A673 (cell line): ENCODE measurements at places on chromosomes 3 and 15. TPM values are rescaled to one million over a fixed set of nuclear protein-coding genes. Genes with fewer than 3 reads are reported as not detected.

ROPN1B gene
- not detected in 2 replicates for total RNA-seq

CNTN3 gene
- total RNA-seq: 1.7 and 2.6 TPM in 2 replicates

CMC1 gene
- 19.3 and 25.1 TPM in 2 replicates for total RNA-seq

SLC30A4 gene
- 0.94 and 1.1 TPM in 2 replicates for total RNA-seq

NPAP1 gene
- not detected in 2 replicates for total RNA-seq

PTX3 gene
- 4.3 and 5.4 TPM in 2 replicates for total RNA-seq

SETD5 gene
- total RNA-seq: 151 and 166 TPM in 2 replicates

ISLR gene
- total RNA-seq: 0.41 and 0.74 TPM in 2 replicates

GCNT3 gene
- total RNA-seq: not detected in 2 replicates

MYRIP gene
- not detected in 2 replicates for total RNA-seq

HIGD1A gene
- total RNA-seq: 40.9 and 50.6 TPM in 2 replicates

ARGFX gene
- not detected in 2 replicates for total RNA-seq

BFSP2 gene
- total RNA-seq: not detected in 2 replicates

TUBGCP5 gene
- total RNA-seq: 31.8 and 31.9 TPM in 2 replicates

ZPLD1 gene
- 0.17 TPM in 1 of 2 replicates, not detected in the other for total RNA-seq

GOLGA6B gene
- 0.20 TPM in 1 of 2 replicates, not detected in the other for total RNA-seq

ITPKA gene
- total RNA-seq: 4.3 and 5.6 TPM in 2 replicates

LMAN1L gene
- total RNA-seq: 0.80 TPM in 1 of 2 replicates, not detected in the other

SLC27A2 gene
- total RNA-seq: 0.77 and 0.79 TPM in 2 replicates

GPR62 gene
- total RNA-seq: not detected in 2 replicates

LOXL1 gene
- 117 and 128 TPM in 2 replicates for total RNA-seq

A4GNT gene
- total RNA-seq: not detected in 2 replicates

CD80 gene
- not detected in 2 replicates for total RNA-seq

ITIH4 gene
- total RNA-seq: 1.7 and 3.4 TPM in 2 replicates

MRPL47 gene
- 84.6 and 88.0 TPM in 2 replicates for total RNA-seq

MESP2 gene
- total RNA-seq: 0.26 and 0.81 TPM in 2 replicates

RLBP1 gene
- total RNA-seq: not detected in 2 replicates

AQR gene
- 34.2 and 38.5 TPM in 2 replicates for total RNA-seq

HGD gene
- 0.28 and 0.42 TPM in 2 replicates for total RNA-seq

NANOGP8 gene
- not detected in 2 replicates for total RNA-seq

TMF1 gene
- 12.4 and 14.2 TPM in 2 replicates for total RNA-seq

GPR149 gene
- not detected in 2 replicates for total RNA-seq

ZBTB47 gene
- 4.4 and 4.5 TPM in 2 replicates for total RNA-seq

CIB1 gene
- total RNA-seq: 39.7 and 41.9 TPM in 2 replicates

WDR93 gene
- not detected in 2 replicates for total RNA-seq

LRRC2 gene
- total RNA-seq: 0.24 and 0.28 TPM in 2 replicates

NR2E3 gene
- total RNA-seq: not detected in 2 replicates

FOXL2NB gene
- total RNA-seq: not detected in 2 replicates

CEMIP gene
- not detected in 2 replicates for total RNA-seq

CPNE9 gene
- not detected in 2 replicates for total RNA-seq

MEGF11 gene
- total RNA-seq: 0.09 and 0.43 TPM in 2 replicates

KLHL24 gene
- total RNA-seq: 7.3 and 10.2 TPM in 2 replicates

MYEF2 gene
- 112 TPM in 2 replicates for total RNA-seq

TRAIP gene
- 17.8 and 18.8 TPM in 2 replicates for total RNA-seq

MYD88 gene
- total RNA-seq: 11.9 and 13.1 TPM in 2 replicates

GOLGA6L4 gene
- total RNA-seq: 1.5 and 2.4 TPM in 2 replicates

MYZAP gene
- not detected in 2 replicates for total RNA-seq

ZNF619 gene
- 3.3 and 4.3 TPM in 2 replicates for total RNA-seq

SLC28A2 gene
- total RNA-seq: not detected in 2 replicates

FGD5 gene
- not detected in 2 replicates for total RNA-seq
